ENCODE measurements at places on chromosomes 4 and X.
A peak's percentile ranks its signal among the peaks of the same experiment; 100 is the strongest.

GRCh38 chrX:39899856-39900776, 197.6 kb downstream of the BCOR start:
- no peak for DNase-seq

DNA sequence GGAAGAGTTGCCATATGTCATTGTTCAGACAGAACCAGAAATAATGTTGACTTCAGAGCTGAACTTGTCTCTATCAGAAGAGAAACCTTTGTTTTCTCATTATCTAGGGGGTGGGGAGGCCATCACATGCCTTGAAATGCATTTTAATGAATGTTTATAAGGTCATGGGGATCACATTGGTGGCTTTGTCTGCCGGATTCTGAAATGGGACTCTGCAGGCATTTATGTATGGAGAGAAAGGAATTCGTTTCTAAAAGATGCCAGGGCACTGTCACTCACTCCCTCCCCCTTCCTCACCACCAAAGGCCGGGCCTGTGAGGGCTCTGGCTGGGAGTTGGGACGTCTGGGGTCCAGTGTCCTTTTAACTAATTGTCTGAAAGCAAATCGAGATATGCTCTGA, 102.2 kb downstream of the MAMLD1 start:
- no peak for DNase-seq

- no peak for DNase-seq
These were observed 32.8 kb downstream of the CLDN2 start for GRCh38 chrX:106952988-106953387.

GRCh38 chr4:84498935-84499623, at the start of gene NKX6-1:
Gene NKX6-1, minus strand, starts transcription at chr4:84499292. Its CDS starts 1,064 bp downstream, at chr4:84498228.
- DNase-seq = peak; percentile 70

GRCh38 chr4:87540146-87541058, 11.2 kb upstream of the SPARCL1 start:
- no peak for DNase-seq

DNA sequence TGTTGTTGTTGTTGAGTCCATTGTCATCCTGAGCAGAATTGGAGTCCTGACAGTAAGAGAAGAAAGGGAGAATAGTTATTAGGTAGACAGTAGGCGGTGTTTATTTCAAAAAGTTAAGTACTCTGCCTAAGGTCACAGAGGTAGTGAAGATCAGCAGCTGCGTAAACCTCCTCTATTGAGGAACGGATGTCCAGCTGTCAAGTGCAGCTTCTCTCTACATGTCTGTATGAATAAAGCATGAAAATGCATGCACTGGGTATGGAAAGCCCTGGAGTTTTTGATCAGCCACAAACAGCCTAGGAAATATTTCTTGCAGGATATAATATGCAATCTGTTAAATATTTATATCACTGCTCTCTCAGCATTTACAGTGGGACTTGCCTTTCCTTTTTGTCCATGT, 109.4 kb upstream of the CBLL2 start:
- DNase-seq = no peak

DNA sequence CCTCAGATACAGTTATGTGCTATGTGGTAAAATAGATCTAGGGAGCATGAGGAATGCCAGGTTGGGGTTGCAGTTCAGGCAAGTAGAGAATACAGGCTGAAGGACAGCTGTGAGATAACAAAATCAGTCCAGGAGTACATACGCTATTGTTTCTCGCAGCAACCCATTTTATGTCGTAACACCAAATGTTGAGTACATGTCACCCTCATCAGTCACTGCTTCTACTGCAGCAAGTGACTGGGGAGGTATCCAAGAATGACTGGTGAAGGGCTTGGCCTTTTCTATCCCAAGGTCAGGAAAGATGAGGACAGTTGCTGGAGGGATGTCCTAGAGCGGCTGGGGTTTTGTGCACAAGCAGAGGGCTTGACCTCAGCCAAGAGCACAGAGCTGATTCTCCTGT, 172.1 kb downstream of the CBR4 start:
- DNase-seq = no peak

GRCh38 chr4:2024683-2025082, 15.9 kb upstream of the NELFA start:
- DNase-seq = no peak

GRCh38 chr4:185554365-185555126, 19.2 kb upstream of the PDLIM3 start:
- DNase-seq = no peak

- DNase-seq = no peak
These were observed 61.7 kb downstream of the PPARGC1A start for GRCh38 chr4:23828020-23828715.

DNA sequence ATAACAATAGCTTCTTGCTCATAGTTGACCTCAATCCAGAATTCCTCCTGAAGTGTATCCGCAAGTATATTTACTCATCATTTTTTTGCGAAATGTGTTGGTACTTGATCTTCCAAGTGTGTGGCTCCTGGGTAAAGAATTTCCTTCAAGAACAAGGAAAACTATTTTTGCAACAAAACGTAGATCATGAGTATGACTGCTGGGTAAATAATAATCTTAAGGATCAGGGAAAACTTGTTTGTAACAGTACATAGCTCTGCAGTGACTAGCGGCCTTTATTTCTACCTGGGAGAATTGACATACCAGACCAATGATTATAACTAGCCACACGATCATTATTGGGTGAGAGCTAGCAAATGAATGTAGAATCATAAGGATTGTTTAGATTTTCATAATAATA, 1311.7 kb downstream of the ARAP2 start:
- no peak for DNase-seq

GRCh38 chrX:139222511-139223200, 307.9 kb upstream of the F9 start:
- no peak for DNase-seq

DNA sequence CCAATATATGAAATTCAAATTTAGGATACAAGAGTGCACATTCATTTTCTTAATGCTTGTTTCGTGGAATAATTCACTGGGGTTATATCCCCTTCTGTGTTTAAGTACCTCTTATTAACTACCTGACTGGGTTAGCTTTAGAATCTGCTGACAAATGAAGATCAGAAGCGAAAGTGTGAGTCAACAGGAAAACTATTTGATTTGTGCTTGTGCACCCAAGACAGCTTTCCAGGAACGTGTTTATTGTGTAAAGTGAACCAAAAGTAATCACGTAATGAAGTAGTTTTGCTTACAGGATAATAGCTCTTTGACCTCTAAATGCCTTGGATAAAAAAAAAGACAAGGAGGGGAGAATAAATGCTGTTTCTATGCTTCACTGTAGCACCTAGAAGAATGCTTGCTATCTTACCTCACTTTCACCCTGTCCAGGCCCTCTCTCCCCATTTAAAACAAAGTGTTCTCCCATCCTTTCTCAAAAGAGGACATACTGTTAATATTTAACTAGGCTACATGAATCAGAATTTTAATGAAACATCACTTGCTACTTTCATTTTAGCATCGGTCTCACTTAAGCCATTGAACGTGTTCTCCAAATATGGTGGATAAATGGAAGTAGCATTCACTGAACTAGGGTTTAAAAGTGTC, 141.9 kb downstream of the THOC2 start:
- DNase-seq = no peak

DNA sequence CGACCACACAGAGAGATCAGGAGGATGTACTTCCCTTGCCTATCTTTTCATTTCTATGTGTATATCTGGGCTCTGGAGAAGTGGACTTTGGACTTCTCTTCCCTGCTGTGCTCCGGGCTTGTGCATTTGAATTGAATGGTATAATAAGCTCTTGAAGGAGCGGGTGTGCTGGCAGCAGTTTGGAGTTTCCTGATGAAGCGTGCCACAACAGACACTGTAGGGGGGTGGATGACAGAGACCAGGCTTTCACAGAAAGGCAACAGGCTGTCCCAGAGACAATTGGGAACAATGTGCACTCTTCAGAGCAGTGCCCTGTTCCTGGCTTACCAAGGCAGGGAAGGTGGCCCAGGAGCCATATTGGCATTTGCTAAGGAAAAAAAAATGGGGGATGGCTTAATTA, 170.1 kb downstream of the FRMPD4 start:
- DNase-seq = no peak

DNA sequence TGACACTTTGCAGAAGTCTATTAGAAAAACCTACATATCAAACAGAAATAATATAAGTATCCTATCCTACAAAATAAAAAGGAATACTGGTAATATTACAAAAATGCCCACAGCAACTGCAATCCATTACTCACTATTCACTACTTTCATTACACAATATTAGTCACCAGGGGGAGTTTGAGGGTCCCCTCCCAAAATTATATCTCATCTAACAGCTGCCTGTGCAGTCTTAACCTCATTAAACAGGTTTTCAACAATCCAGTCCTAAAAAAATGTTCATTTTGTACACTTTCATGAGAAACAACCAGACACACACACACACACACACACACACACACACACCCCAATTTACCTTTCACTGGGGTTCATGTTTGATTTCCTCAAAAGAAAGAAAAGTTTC, 2.9 kb downstream of the CLOCK start:
- no peak for DNase-seq

DNA sequence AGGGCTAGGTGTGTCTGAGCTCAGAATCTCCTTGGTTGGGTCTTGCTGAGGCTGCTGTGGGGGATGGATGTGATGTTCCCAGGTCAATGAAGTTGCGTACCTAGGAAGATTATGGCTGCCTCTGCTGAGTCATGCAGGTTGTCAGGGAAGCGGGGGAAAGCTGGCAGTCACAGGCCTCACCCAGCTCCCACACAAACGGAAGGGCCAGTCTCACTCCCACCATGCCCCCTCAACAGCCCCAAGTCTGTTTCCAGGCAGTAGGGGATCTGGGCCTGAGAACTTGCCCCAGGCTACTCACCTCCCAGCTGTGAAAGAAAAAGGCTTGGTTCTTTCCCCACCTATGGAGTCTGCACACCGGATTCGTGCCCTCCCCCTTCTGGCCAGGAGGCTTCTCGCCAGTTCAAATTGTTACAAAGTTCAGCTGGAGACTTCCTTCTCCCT, 72.9 kb downstream of the WDR44 start:
- no peak for DNase-seq

DNA sequence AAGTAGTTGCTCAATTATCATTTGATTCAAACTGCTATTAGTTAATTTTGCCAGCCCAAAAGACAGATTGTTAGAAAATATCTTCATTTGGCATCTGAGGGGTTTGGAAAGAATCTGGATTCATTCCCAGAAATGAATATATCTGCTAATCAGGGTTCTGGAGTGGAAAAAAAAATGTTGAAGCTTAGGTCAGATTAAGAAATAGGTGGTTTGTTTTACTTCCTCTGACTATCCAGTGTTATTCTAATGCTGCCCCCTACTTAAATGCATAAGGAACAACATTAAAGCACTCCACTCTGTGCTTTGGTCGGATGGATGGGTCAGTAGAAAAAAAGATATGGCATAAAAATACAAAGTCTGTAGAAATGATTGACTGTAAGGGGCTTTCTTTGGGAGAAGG, 89.0 kb downstream of the LUZP4 start:
- no peak for DNase-seq

- no peak for DNase-seq
These were observed at the start of gene KLF8 for GRCh38 chrX:56232221-56233082. Gene KLF8, plus strand, starts transcription at chrX:56232356. Its CDS starts 979 bp downstream, at chrX:56233335.

DNA sequence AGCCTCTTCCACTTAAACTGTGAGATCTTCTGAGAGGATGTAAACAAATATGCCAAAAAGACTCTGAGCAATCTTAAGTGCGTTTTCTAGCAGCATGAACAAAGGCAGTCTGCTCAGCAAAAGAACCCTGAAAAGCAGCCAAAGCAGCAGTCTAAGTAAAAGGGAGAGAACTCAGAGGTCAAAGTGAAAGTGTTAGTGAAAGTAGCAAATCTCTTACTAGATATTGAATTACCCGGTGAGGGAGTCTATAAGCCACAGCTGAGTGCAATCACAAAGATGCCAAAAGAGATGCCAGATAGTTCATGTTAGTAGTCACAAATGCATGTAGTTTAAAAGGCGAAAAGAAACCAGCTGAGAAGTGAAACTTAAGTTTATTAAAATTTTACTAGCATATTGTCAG, 7.9 kb upstream of the GNRHR start:
- DNase-seq = no peak

- DNase-seq = no peak
These were observed 52.7 kb downstream of the STARD8 start for GRCh38 chrX:68699960-68700746.

DNA sequence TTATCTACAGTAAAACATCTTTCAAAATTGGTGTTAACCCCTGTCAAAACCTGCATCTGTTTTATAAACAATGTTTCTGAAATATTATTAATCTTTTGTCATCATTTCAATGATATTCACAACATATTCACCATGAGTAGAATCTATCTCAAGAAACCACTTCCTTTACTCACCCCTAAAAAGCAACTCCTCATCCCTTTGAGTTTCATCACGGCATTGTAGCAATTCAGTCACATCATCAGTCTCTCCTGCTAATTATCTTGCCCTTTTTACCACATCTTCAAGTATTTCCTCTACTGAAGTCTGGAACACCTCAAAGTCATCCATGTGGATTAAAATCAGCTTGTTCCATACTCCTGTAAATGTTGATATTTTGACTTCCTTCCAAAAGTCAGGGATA, 415.3 kb upstream of the TECRL start:
- DNase-seq = no peak

DNA sequence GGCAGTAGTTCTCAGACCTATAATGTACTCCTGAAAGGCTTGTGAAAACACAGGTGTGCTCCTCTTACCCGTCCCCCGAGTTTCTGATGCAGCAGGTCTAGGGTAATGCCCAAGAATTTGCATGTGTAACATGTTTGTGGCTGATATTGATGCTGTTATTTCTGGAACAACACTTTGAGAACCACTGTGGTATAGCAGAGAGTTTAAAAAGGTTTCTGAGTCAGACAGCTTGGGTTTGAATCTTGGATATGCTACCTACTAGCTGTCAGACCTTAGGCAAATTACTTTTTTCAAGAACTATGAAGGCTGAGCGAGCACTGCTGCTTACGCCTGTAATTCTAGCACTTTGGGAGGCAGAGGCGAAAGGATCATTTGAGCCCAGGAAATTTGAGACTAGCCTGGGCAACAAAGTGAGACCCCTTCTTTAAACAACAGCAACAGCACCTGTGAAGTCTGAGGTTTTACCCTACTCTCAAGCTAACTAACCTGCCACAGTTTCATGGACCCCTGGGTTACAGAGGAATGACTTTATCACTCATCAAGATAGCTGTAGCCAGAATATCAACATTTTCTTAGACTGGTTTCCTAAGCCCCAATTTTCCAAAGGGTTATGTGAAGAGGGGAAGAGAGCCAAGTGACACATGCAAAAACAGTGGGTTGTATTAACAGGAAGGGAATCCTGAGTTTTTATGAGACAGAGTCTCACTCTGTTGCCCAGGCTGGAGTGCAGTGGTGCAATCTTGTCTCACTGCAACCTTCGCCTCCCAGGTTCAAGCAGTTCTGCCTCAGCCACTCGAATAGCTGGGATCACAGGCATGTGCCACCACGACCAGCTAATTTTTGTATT, 5.1 kb downstream of the AFF1 start:
- no peak for DNase-seq

- DNase-seq = no peak
These were observed 115.0 kb upstream of the ETNPPL start for GRCh38 chr4:108877821-108878220.

- no peak for DNase-seq
These were observed 876.2 kb upstream of the HS3ST1 start for GRCh38 chr4:12304905-12305304.

- no peak for DNase-seq
These were observed 35.5 kb upstream of the AMELX start for GRCh38 chrX:11257711-11258110.

- no peak for DNase-seq
These were observed 11.3 kb downstream of the UBA1 start for GRCh38 chrX:47204970-47205369.

Measured in mesothelial cell of epicardium (in vitro differentiated cells).